Stromal cell of bone marrow (primary cell): ENCODE measurements at places on chromosomes 5 and 9.

- no peak for DNase-seq
Observed at GRCh38 chr5:86030753-86031152, 587.0 kb upstream of the COX7C start.

- no peak for DNase-seq
Observed at GRCh38 chr9:85723215-85723614, 18.5 kb downstream of the AGTPBP1 start.

DNA sequence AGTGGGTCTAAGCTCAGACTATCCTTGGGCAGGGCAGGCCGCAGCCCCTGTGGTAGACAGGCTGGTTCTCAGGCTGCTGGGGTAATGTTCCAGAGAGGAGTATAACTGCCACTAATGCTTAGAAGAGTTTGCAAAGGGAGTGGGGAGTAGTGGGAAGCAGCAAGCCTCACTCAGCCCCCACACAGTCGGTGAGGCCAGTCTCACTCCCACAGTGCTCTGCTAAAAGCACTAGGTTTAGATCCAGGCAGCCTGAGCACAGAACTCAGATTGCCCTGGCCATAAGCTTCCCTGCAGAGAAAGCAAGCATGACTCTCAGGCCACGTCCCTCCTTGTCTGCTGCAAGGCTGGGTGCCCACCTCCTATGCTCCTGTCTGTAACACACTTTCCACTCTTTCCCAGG is 69.4 kb upstream of the HCN1 start:
- DNase-seq: no peak

DNA sequence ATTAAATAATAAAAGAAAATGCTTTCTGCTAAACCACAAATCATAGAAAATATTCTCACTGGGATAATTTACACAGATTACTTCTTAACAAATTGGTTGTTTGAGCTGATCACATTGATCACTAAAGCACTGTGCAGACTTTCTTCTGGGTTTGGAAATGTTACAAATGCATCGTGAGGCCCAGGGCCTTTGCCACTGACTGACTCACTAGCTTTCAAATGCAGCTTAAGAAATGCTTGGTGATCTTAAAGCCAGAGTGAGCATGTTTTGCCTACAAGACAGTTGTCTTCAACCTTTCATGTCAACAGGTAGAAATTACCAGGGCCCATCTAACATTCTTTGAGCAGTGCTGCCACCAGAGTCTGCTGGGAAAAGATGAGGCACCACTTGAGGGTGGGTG is 252.3 kb upstream of the ADRA1B start:
- DNase-seq: peak; percentile 12

- peak; percentile 89 for DNase-seq
Observed at GRCh38 chr9:33350310-33350709, 52.1 kb downstream of the AQP7 start.

DNA sequence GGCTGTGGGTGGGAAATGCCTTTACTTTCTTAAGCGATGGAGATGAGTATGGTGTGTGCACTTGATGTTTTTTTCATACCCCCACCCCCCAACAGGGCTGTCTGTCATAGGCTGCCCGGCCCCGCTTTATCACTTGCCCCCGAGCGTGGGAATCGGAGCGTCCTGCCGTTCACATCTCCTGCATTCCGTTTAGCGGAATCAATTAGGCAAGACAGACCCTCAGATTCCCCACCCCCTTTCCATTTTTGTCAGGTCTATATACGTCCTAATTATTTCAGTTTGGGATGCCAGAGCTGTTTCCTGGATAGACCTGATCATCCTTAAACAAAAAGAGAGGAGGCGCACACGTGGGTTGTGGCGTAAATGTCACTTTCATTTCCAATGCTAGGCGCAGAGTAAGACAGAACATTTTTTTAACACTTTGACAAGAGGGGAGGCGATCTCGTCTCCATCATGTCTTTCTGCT is 217.2 kb downstream of the MEF2C start:
- DNase-seq: no peak

DNA sequence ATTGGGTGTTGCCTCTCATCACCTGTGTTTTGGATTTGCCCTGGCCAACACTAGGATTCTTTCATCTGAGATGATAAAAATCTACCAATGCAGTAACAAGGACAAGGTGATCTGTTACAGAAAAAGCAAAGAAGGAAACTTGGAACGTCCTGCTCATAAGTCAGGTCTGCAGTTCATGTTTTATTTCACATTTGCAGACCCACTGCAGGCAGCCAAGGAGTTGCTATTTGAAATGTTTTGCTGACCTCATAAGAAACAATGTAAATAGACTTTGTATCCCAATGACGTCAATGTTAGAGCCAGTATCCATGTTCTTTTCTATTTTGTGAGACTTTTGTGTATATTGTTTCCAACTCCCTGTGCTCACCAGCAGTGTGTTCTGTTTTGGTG is 312.9 kb downstream of the DEPDC1B start:
- no peak for DNase-seq

DNA sequence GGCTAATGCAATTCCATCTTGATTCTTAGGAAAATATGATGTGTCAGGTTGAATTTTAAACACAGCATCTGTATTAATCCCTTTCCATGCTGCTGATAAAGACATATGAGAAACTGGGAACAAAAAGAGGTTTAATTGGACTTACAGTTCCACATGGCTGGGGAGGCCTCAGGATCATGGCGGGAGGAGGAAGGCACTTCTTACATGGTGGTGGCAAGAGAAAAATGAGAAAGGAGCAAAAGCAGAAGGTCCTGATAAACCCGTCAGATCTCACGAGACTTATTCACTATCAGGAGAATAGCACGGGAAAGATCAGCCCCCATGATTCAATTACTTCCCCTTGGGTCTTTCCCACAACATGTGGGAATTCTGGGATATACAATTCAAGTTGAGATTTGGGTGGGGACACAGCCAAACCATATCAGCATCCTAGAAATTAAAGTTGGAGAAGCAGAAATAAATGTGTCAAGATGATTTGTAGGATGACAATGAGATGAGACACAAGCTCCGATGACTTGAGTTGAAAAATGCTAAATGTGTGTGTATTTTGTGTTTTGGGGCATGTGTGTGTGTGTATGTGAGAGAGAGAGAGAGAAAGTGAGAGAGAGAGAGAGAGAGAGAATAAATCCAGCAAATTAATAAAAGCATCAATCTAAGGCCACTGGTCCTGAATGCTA is 48.5 kb upstream of the ANKRD55 start:
- no peak for DNase-seq

DNA sequence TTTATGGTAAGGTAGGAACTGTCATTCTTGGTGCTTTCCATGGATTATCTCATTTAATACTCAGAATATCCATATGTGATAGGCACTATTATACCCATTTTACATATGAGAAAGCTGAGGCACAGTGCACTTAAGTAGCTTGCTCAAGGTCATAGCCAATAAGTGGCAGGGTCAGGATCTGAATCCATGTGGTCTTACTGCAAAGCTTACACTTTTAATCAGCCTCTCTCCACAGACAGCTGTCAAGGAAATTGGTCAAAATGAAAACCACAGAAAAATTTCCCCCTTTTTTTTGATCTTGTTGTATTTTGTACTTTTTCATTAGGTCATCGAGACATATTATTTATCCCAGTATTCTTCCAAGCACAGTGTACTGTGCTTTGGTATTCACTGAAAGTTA is 78.5 kb downstream of the ERCC6L2 start:
- DNase-seq: no peak

- DNase-seq: no peak
Observed at GRCh38 chr5:136656811-136657210, 291.5 kb upstream of the TRPC7 start.

- no peak for DNase-seq
Observed at GRCh38 chr9:2630158-2630557, 8.6 kb downstream of the VLDLR start.

DNA sequence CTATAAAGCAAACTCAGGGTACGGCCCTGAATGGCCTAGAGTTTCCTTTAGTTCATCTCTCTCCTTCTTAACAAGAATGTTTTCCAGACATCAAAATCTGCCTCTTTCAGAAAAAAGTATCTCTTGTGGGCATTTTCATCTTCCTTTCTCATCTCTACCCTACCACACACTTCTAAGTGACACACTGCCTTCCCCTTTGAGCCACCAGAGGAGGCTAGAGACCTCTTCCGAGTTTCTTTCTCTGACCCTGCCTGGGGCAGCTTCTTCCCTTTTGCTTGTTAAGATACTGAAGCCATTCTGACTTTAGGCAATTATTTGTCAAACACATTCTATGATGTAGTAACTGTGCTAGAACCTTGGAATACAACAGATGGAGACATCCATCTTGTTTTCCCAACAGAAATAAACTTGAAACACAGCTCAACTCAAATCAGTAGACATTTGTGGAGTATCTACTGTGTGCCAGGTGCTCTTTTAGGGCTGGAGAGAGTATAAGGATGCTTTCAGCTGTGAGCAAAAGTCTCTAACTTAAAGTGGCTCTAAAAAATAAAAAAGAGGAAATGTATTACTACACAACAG is 8.6 kb upstream of the SV2C start:
- DNase-seq: no peak

- DNase-seq: peak; percentile 81
Observed at GRCh38 chr9:87115785-87116184, 168.5 kb upstream of the GAS1 start.

DNA sequence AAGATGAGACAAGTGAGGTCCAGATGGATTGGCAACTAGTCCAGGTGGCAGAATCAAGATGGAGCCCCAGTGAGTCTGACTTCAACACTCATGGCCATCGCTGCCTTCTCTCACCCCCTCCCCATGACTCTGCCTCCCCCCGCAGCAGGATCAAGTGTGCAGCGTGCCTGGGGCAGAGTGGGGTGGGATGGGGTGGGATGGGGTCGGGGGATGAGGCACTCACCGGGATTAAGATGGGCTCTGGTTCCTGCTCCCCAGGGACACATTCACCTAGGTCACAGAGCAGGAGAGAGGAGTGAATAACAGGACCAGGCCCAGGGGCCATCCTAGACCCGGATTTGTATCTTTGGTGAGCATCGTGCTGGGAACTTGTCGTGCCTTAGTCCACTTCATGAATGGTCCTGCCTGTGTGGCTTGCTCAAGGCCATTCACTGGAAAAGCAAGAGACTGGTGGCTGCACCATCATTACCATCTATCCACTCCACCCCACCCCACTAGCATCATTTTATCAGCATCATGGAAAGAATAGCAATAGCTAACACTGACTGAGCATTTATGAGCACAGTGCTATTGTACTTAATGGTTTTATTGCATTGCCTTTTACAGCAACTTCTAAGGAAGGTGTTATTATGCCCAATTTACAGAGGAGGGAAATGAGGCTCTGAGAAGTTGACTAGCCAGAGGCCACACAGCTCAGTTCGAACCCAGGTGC is 8.5 kb downstream of the AMBP start:
- no peak for DNase-seq

- DNase-seq: no peak
Observed at GRCh38 chr5:32261198-32261597, 51.5 kb downstream of the MTMR12 start.
